ENCODE measurements at places on chromosomes 6 and 20.
A peak's percentile ranks its signal among the peaks of the same experiment; 100 is the strongest.

DNA sequence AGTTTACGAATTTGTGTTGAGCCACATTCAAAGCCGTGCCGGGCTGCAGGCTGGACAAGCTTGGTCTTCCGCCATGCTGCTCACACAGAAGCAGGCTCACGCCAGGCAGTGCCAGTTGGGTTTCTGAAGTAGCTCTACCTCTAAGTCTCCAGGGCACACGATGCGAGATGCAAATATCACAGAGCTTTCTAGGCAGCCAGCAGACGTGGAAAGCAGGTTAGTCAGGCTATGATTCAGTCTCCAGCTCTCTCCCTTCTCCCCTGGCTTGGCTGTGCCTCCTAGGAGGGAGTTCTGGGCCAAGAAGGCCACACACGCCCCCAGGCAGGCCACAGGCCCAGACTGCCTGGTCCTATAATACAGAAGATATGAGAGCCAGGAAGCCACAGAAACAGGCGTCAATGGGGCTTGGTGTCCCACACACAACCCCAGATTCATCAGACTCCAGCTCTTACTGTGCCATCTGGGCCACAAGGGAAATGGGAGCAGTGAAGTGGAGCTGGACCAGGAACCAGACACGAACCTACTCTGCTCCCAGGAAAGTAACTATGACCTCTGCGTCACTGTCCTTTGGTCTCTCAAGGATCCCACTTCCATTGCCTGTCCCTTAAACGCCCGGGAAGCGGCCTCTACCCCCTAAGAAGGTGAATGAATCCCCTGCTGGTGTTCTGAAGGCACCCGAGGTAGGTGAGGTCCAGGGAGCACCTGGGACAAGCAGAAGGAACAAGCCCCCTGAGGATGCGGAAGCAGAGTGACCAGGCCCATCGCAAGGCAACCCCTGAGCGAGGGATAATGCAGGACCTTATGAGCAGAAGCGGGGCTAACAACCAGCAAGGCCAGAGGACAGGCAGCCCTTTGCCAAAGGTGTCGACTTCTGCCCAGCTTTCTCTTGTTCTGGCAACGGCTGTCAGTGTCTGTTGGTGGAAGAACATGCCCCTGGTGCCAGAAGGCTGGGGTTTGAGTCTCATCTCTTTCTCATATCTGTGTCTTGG is 61.2 kb downstream of the GFOD1 start:
- no peak for DNase-seq

- no peak for DNase-seq
These were observed 4.0 kb downstream of the CITED2 start for GRCh38 chr6:139370283-139370998.

- DNase-seq = peak; percentile 46
These were observed 90.7 kb downstream of the COL21A1 start for GRCh38 chr6:56156643-56157042.

DNA sequence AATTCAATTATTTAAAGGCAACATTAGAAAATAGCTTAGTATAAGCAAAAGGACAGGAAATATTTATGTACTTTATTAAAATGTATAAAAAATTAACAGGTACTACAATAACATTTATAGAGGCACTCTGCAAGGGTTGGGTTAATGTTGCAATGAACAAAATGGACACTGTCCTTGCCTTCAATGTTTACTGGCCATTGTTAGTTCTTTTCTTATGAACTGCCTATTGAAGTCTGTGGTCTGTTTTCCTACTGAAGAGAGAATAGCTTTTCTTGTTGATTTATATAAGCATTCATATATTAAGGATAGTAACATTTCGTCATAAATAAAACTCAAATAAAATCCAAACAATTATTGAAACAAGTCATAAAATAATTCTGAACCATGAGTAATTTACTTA is 135.3 kb upstream of the BEND6 start:
- DNase-seq = no peak

DNA sequence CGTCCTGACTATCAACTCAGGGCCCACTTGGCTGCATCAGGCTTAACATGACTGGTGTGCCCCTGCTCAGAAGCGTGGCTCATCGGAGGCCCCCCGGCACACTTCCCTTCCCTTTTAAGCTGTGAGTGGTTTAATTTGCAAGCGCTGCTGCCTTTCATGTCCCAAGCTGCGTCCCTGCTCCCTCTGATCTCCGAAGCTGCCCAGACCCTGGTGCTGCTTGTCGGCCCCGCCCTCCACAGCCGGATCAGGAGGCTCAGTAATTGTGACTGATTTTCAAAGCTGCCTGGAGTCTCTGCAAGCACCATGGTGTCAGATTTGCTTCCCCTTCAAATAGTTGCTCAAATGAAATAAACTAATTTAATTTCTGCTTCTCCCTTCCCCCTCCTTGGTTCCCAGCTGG is 71.1 kb downstream of the CDH22 start:
- no peak for DNase-seq

DNA sequence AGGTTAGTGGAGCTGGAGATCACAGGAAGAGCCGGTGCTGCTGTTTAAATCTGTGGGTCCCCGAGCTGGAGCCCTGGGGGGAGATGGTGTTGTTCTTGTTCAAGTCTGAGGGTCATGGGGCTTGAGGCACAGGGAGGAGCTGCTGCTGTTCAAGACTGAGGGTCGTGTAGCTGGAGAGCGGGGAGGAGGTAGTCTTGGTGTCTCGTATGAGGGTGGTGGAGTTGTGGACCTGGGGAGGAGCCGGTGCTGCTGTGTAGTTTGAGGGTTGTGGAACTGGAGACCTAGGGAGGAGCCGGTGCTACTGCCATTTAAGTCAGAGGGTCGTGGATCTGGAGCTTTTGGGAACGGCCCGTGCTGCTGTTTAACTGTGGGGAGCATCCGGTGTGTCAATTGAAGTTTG is 112.2 kb upstream of the SULF2 start:
- DNase-seq = no peak

DNA sequence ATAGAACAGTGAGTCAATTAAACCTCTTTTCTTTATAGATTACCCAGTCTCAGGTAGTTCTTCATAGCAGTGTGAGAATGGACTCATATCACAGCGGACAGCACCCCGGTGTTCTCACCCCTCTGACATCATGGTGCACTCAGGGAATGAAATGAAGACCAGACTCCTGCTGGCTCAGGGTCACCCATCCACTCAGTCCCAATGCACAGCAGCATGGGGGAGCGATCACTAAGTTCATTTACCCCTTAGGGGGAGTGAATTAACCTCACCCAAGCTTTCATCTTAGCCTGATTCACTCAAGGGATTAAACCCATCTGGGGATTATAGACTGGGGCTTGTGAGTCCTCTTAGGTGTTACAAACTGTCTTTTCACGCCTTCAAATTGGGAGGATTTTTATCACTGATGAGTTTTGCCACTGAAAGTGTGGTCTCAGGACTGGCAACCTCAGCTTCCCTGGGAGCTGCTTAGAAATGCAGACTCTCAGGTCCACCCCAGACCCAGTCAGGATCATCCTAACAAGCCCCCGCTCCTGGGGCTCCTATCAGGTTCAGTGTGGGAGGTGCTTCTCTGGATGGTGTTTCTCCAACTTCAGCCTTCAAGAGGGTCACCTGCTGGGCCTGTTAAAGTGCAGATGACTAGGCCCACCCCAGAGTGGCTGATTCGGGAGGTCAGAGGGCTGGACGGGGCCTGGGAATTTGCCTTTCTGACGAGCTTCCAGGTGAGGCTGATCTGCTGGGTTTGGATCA is 44.3 kb upstream of the FRMD1 start:
- no peak for DNase-seq

GRCh38 chr20:48711696-48712464 is 115.9 kb downstream of the PREX1 start:
- DNase-seq = no peak

GRCh38 chr20:53124803-53125202 is 152.6 kb downstream of the TSHZ2 start:
- DNase-seq = no peak

DNA sequence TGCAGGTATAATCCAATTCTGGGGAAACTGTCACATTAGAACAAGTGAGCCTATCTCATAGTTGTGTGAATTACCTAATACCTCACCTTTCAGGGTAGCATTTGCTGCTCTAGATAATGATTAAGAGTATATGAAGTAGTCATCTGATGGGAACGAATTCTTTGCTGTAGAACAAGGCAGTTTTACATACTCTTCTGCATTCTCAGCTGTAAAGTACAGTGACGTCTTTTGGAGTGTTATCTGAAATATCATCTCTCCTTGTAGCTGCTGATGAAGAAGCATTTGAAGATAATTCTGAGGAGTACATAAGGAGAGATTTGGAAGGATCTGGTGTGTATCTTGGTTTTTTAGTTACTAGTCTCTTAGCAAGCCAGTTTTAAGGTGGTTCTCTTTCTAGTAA is 28.4 kb downstream of the CSE1L start:
- no peak for DNase-seq

DNA sequence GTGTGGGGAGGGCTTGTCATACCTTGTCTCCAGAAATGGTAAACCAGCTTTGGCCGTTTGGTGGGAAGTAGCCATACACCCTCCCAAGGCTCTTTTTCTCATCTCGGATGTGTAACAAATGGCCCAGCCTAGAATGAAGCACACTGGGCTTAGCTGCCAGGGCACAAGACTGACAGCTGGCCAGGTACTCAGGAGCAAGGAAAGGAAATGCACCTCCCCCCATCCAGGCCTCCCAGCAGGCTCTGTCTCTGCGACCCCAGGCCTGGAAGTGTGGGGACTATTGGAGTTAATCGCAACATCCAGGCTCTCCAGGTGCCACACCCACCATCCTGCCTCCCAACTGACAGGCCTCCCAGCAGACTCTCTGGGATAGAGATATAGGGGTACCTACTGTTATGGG is 43.0 kb downstream of the MRS2 start:
- DNase-seq = no peak

DNA sequence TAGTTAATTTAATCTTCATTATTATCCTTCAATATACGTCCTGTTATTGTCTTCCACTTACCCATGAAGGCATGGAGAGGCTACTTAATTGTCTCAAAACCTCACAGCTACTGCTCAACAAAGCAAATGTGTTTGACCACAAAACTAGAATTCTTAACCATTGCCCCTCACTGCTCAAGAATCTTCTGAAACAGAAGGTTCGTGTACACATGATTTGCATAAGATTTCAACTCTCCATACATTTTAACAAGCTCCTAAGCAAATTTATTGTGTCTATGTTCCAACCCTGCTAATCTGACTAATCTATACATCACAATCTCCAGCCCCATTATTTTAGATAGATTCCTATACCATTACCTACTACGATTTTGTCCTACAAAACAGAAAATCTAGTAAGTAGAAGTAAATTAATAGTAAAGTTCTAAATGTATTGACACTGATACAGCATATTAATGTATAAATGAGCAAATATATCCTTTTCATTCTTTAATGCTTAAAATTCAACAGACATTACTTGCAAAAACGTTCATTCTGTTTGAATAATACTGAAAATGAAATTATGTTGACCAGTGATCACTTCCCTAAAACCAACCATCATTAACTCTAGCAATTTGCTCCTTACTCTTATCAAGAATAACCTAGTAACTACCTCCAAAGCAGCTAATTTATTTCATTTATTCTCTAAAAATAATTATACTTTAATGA is 89.7 kb upstream of the RNF217 start:
- no peak for DNase-seq

GRCh38 chr20:51171141-51171540 is 148.2 kb upstream of the KCNG1 start:
- DNase-seq = no peak

DNA sequence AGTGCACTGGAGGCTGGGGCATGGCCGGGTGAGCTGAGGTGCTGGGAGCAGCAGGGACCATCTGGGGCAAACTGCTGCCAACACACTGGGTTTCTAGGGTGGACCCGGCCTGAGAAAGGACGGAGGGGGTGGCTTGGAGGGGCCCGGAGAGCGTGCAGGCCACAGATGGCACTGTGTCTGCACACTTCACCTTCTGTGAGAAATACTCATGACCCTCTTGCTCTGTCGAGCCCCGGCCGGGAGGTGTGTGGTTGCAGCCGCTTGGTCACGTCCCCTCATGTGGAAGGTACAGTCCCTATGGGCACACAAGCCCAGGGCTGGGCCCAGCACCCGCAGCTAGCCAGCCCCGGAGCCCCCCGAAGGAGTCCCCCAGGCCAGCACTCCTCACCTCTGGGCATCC is 59.7 kb downstream of the RBM38 start:
- no peak for DNase-seq

DNA sequence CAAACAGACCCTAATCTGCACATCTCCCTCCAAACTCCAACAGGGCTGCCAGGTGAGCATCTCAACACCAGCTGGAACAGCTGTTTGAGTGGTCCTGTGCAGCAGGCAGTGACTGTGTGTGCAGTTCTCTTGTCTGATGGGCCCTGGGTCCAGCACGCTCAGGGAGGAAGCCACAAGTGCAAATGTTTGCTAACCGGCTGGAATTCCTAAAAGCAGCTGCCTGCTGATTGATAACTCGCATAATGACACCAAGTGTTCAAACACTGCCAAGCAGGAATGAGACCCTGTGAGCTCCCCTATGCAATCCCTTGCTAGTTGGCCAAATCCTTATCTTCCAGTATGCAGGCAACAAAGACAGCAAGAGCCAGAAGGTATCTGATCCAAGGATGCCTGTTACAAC is 650.6 kb downstream of the CBLN4 start:
- no peak for DNase-seq

- DNase-seq = no peak
These were observed 112.1 kb upstream of the GPR6 start for GRCh38 chr6:109865968-109866367.

DNA sequence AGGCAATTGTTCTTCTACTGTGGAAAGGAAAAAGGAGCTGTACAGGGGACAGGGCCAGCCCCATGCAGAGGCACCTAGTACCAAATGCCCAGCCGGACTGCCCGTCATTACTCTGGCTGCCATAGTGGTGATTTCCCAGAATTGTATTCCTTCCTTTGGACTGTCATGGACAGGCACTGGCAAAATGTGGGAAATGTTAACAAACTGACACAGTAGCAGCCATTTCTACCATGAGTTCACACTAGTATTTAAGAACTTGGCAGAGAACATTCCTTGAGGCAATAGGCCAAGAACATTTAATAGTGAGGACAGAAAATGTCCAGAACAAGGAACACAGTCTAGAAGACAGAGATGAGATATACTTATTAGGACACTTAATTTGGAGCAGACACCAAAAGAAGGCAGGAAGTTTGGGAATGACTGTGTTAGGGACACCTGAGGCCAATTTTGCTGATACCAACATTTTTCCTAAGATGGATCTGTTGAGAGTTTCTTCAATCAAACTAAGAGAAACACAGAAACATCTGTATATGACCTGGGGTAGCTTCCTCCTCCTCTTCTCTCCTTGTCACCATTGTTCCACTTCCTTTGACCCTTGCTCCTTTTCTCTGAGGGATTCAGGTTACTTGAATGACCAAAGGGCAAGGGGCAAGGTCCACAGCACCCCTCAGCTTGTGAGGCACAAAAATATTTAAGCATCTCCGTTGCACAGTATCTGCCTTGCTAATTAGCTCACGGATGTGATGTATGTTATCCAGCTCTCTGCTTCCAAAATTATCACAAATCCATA is 14.9 kb downstream of the ADTRP start:
- no peak for DNase-seq
